AG08395 (cell line): ENCODE measurements at places on chromosomes 2 and 18.

DNA sequence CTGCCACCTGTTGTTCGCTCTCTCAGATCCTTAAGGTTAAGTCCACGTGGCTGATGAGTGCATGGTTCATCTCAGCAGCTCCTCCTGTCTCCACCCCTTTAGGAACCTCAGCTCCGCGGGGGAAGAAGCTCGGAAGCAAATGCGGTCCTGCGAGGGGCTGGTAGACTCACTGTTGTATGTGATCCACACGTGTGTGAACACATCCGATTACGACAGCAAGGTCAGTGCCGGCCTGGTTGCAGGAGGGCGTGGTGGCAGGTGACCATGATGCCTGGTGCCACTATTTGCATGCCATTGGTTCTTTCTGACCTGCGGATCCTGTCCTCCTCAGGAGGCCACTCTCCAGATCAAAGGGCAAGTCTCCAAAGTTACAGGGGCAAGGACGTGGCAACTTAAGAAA lies 133.9 kb upstream of the DAPL1 start:
- no peak for DNase-seq

DNA sequence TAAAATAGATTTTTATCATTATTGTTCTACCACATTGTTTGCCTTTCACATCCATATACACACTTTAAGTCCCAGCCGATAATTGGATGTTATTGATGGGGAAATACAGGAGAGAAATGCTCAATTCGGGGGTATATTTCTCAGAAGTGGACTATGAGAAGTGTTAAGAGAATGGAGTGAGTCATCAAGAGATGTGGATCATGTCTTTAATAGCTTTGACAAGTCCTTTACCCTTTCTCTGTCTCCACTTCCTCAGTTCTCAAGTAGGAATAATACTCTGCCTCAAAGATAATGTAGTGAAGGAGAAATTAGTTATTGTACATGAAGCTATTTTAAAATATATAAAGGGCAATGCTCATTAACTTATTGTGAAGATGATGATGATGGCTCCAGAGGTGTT lies 1017.6 kb upstream of the PIK3C3 start:
- DNase-seq, result no peak

- no peak for DNase-seq
Observed at GRCh38 chr2:162116352-162116751, 35.7 kb downstream of the GCG start.

- peak; percentile 65 for DNase-seq
Observed at GRCh38 chr18:77346208-77346810, 96.7 kb downstream of the GALR1 start.

DNA sequence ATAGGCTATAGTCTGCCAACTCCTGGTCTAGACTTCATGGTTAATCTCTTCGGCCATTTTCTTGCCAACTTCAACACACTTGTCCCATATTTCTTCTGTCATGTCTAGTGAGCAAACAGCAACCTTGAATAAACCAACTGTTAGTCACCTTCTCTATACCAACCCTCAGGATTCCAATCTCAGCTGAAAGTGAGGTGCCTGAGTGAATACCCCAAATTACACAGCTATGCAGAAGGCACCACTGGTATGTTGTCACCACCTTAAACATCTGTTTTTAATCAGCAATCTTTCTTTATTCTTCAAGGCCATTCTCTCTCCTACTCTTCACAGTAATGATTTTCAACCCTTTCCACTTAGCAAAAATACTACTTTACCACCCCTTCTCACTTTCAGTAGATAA lies 39.3 kb downstream of the THOC1 start:
- peak; percentile 25 for DNase-seq

DNA sequence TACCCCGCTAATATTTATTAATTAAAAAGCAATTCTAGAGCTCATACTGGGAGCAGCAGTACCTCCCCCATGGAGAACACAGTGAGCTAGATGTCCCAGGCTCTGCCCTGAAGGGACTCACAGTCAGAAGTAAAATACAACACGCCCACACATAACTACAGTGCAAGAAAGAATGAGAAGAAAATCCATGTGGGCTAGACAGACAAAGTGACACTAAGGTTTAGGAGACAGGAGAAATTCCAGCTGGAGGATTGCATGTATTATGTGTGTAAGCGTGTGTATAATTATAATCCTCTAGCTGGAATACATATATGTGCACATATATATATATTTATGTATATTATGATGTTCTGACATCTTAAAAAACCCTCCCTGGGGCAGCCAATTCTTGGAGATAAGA lies 15.7 kb downstream of the SOWAHC start:
- no peak for DNase-seq
